ENCODE measurements at places on chromosomes 3 and 15.
A peak's percentile ranks its signal among the peaks of the same experiment; 100 is the strongest.

GRCh38 chr15:100596792-100597191 lies 5.2 kb downstream of the LINS1 start:
- no peak for DNase-seq

- no peak for DNase-seq
Observed at GRCh38 chr3:64345371-64345770, 120.1 kb upstream of the PRICKLE2 start.

GRCh38 chr3:186746008-186746407 lies 28.8 kb downstream of the KNG1 start:
- no peak for DNase-seq

- no peak for DNase-seq
Observed at GRCh38 chr3:17741621-17742101, 770 bp downstream of the TBC1D5 start.

- no peak for DNase-seq
Observed at GRCh38 chr15:42080919-42081830, 13.2 kb downstream of the PLA2G4D start.

- DNase-seq: no peak
Observed at GRCh38 chr3:184713040-184713355, 1.1 kb upstream of the MAGEF1 start.

- DNase-seq: no peak
Observed at GRCh38 chr15:39344662-39345141, 236.2 kb upstream of the THBS1 start.

- DNase-seq: no peak
Observed at GRCh38 chr15:61037031-61037430, 192.1 kb downstream of the RORA start.

DNA sequence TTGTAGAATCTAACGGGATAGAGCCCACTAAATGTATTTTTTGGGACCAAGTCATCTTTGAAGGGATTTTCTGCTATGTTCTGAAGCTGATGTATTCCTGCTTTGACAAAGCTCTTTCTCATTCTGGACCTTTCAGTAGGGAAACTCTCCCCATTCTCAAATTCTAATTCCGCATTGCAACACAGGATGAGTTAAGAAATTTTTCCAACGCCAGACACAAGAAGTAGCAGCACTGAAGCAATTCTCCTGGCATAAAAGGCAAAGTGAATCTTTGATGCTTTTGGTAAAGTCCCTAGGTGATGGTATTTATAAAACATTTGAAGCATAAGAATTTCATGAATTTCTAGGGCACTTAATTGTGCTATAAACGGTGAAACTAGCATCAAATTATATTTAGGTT lies 76.8 kb downstream of the ZPLD1 start:
- DNase-seq: no peak

DNA sequence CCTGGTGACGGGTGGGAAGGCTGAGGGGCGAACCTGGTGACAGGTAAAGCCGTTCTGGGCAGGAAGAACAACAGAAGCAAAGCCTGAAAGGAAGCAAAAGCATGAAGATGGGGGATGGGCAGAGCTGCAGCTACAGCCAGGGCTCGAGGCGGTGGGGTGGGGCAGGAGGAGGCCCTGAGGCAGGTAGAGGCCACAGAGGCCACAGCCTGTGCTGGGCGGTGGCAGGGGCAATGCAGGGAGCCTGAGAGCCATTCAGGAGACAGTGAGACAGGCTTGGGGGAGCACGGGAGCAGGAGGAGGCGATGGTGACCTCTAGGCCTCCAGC lies 8.2 kb downstream of the PCSK6 start:
- DNase-seq: no peak

DNA sequence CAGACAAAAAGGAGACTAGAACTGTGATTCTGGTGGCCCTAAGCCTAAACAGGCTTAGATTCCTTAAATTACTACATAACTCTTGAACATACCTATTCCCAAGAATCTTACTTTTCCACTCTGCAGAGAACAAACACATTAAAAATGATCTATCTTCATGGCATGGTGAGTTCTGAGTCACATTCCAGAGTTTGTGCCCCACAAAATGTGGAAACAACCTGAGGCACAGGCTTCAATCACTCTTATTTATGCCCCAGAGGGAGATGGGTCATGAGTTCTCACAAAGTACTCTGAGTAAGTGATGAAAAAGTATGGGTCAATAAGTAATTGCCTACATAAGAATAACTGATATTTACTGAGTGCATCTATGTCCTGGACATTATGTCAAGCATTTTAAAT lies 137.5 kb upstream of the SLC2A2 start:
- no peak for DNase-seq

- DNase-seq: no peak
Observed at GRCh38 chr3:77427528-77427927, 387.6 kb downstream of the ROBO2 start.

- DNase-seq: no peak
Observed at GRCh38 chr3:195269375-195270078, 1.4 kb downstream of the XXYLT1 start.

- no peak for DNase-seq
Observed at GRCh38 chr3:33363113-33363800, 76.9 kb downstream of the UBP1 start.

GRCh38 chr3:187107989-187108388 lies 31.3 kb downstream of the RPL39L start:
- no peak for DNase-seq

- DNase-seq: peak; percentile 52
Observed at GRCh38 chr3:138072796-138073195, 42.6 kb downstream of the DZIP1L start.

DNA sequence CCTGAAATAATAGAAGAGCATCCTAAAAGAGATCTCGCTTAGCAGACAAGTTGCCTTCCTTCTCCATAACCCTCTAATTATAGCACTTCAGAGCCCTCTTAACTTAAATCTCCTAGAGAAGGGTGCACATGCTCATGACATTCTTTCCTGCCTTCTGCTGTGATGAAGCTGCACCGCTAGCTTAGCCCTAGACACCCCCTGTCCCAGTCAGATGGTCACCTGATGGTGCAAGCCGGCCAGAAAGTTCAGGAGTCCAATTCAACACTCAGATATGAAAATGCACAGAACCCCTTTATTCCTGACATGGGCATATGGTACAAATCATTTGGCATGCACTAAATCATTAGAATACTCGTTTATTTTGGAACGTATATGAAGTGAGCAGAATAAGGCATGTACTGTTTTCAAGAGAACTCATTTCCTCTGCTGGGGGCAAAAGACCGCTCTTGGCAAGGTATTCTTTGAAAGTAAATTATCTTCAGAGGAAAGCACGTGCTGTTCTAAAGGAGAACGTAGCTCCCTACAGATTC lies 420.4 kb upstream of the PROK2 start:
- no peak for DNase-seq

- no peak for DNase-seq
Observed at GRCh38 chr3:14721126-14721864, 46.4 kb downstream of the C3orf20 start.

- no peak for DNase-seq
Observed at GRCh38 chr15:71386448-71387236, 271.4 kb downstream of the THSD4 start.

DNA sequence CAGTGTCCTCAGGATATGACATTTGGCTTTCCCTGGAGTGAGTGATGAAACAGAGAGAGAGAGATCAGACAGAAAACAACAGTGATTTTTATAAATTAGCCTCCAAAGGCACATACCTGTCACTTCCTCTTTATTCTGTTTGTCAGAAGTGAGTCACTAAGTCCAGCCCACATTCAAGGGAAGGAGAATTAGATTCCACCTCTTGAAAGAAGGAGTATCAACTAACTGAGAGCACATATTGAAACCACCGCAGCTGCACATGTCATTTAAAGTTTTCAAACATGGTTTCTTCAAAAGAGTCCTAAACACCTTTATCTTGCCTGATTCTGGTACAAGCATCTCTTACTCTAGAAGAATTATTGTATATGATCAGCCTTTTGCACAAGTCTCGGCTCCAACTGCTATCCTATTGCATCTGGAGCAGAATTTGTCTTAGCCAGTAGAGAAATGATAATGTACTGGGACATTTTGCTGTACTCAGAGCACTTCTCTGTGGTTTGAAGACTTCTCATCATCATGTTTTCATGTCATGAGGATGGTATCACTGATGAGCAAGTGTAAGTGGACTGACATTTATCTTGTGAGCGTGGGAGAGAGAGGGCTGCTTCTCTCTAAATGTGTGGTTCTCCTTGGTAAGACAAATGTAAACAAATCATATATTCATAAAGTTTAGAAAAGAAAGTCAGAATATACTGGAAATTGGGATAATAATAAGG lies 338.9 kb upstream of the CFAP20DC start:
- no peak for DNase-seq

DNA sequence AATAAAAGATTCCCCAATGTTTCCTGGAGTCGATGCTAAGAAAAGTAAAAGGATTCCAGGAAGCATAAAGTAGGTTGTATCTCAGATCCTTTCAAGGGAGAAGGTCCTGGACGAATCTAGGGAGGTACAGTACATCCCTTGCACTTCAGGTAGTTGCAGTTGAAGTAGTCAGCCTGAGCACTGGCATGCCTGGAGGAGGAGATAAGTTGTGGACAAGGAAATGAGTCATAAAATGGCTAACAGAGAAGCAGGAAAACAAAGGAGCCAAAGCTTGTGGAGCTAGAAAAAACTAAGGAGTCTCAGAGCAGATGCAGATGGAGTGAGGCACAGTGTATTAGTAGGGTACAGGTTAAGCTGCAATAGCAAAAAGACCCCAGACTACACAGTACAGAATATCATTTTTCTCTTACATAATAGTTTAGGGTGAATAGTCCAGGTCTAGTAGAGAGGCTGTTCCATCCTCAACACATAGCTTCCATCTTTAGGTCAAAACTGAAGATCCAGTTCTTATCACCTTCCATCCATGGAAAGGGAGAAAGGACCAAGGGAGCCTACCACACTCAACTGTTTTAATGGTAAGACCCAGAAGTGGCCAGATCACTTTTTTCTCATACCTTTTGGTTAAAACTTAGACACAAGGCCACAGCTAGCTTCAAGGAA lies 41.3 kb downstream of the COL6A5 start:
- DNase-seq: no peak

DNA sequence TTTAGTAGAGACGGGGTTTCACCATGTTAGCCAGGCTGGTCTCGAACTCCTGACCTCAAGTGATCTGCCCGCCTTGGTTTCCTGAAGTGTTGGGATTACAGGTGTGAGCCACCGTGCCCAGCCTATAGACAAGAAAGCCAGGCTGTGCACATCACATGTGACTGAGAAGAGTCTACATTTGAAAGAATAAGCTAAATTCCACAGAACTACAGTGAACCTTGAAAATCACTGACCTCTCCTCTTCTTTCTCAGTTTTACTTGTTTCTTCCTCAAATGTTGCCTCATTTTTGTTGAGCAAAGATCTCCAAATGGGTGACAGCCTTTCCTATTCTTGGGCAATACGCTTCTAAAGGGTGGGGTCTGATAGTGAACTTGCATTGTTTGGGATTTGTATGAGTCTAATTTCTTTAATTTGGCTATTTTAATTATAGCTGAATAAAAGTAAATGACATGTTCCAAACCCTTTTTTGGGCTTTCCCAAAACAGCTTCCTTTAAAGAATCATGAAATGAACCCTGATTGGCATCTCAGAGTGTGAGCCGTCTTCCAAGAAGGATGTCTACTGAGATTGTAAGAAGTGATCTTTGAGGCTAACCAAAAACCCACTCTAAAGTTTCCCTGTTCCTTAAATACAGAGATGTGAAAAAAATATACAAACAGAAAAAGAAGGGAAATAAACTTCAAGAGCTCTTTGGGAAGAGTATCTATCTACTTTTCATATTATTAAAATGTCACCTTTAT lies 21.6 kb upstream of the SPTBN5 start:
- DNase-seq: no peak

- no peak for DNase-seq
Observed at GRCh38 chr3:129295286-129295685, 16.6 kb downstream of the HMCES start.

DNA sequence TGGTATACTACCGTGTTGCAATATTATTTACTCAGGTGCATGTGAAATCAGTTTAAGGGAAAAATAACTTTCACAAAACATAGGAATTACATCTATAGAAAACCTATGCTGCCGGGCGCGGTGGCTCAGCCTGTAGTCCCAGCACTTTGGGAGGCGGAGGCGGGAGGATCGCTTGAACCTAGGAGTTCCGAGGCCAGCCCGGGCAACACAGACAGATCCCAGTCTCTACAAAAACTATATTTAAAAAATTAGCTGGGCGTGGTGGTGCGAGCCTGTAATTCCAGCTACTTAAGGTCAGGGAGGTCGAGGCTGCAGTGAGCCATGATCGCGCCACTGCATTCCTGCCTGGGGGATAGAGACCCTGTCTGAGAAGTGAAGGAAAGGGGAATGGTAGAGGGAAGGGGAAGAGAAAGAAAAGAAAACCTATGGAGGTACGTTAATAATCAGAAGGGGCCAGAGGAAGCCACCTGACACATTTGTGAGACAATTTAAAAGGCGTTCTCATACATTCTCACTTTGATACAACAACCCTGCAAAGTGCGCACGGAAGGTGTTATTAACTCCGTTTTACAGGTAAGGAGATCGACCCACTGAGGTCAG lies 456 bp upstream of the TMEM62 start:
- DNase-seq: no peak

- DNase-seq: no peak
Observed at GRCh38 chr3:50978991-50979667, 304.4 kb downstream of the DOCK3 start.

- DNase-seq: no peak
Observed at GRCh38 chr3:108590460-108590859, 938 bp downstream of the DZIP3 start.

- no peak for DNase-seq
Observed at GRCh38 chr3:170429050-170429449, 10.4 kb downstream of the CLDN11 start.

DNA sequence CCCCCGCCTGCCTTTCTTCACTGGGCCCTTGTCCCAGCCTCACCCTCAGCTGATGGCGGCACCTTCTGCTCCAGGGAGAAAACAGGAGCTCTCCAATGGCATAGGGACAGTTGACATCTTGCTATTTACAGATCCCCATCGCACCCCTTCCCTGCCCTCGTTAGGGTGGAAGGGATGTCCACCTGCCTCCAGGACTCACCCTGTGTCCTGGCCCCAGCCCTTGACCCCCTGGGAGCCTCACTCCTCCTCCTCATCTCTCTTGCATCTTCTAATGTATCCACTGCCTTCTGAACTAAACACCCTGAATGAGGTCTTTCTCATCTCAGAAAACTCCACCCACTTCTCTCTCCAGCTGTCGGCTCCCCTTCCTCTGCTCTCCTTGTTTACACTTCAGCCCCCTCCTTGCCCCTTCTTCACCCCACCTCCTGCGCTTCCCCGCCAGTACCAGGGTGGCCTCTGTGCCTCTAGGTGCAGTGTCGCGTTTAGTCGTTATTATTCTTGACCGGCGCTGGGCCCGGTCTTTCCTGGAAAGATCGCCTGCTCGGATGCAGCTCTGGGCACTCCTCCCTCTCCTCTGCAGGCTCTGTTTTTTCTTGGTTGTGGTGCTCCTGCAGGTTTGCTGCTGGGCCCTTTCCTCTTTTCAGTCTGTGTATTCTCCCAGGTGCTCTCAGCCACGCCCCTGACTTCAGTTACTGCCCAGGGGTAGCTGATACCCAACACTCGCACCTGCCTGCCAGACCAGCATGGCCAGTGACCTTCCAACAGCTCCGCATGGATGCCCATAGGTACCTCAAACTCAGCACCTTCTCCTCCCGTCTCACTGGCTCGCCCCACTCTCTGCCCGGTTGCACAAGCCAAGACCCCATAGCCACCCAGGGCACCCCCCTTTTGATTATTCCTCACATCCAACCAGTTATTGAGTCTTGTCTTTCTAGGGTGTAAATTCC lies 42.9 kb downstream of the PML start:
- no peak for DNase-seq

Data from NCI-H2107 (cell line).